Hypothalamus (tissue), 51 donors: ENCODE measurements at places on chromosomes 6 and 20.

DNA sequence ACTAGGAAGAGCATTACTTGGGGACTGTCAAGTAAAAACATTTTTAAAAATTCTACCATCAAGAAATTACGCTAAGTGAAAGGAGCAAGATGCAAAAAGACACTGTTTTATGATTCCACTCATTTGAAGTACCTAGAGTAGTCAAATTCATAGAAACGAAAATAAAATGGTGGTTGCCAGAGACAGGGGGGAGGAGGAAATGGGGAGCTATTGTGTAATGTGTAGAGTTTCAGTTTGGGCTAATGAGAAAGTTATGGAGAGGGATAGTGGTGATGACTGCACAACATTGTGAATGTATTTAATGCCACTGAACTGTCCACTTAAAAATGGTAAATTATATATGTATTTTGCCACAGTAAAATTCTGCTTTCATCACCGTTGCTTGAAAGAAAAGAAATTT is 83.8 kb downstream of the UST start:
- no peak for DNase-seq

- peak; percentile 15 for DNase-seq
Measured at GRCh38 chr20:64083378-64083803, 807 bp downstream of the LKAAEAR1 start.

DNA sequence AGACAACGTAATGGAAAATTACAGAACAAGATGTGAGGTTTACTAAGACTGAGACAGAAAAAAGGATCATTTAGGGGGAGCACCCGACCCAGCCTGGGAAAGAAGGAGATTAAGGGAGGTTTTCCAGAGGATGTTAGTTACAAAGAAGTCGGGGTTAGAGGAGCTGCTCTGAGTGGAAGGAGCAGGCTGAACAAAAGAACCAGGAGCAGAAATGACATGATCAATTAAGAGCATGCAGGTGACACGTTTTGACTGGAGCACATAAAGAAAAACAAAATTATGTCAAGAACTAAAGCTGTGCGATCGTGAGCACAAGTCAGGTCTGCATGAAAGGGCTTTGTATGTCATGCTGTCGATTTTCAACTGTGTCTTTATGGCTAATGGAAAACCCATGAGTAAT is 417.3 kb upstream of the MARCKS start:
- DNase-seq, result no peak

DNA sequence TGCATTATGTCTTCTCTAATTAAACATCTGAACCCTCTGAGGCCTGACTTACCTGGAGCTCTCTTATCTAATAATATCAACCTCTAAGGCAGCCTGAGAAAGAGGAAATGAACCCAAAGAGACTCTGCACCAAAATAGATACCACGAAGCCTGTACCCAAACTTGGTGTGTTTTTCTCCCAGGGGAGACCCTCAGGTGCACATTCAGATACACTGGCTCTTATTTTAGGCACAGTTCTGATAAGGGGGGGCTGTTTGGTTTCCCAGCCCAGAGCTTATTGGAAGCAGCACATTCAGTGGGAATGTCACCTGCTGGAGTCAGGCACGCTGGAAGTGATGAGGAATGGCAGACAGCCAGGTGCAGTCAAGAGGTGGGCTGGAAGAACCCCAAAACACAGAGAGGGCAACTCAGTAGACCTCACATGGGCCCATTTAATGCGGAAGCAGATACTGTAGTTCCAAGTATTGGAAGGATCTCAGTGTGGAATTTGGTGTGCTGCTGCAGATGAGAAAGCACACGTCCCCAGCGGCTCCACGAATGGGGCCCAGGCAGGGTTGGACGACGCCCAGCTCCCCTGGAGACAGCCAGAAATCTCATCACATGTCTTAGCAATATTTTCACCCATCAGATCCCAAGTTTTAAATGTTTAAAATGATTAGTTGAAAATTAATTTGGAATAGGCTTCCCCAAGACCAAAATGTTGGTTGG is 9.7 kb upstream of the CCR6 start:
- no peak for DNase-seq

DNA sequence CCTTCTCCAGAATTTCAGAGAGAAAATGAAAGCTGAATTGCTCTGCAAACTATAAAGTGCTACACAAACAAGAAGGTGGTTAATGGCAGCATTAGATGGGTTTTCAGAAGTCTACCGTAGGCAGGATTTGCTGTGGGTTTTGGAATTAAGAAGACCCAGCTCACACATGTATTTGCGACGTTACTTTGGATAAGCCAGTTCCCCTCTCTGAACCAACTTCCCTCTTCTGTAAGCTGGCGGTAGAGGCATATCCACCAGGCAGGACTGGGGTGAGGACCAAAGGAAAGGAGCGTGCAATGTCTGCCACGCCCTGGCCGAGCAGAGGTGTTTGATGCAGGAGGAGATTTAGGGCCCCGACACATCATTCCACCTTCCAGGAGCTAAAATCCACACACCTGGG is 6.9 kb downstream of the RSPO4 start:
- no peak for DNase-seq

- no peak for DNase-seq
Measured at GRCh38 chr6:48184648-48185047, 73.7 kb upstream of the PTCHD4 start.

DNA sequence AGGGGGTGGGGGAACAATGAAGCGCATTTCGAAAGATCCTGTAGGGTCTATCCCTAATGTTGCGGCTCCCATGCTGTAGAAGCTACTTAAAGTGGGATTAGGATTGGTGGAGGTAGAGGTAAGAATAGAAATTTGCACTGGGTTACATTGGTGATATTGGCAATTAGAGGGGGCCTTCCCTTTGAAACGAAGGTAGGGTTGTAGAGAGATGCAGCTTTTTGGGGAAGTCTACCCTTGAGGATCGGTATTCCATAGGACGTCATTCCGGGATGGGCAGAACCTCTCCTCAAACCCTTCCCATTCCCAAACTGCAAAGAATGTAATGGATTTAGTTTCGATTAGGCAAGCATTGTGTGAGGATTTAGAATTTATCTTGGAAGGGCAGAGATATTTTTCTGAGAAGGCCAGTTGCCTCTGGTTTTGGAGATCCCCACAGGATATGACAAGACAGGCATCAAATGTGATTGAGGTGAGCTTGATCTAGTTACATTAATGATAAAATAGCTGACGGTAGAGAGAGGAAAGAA is 5.4 kb upstream of the ZNFX1 start:
- no peak for DNase-seq

DNA sequence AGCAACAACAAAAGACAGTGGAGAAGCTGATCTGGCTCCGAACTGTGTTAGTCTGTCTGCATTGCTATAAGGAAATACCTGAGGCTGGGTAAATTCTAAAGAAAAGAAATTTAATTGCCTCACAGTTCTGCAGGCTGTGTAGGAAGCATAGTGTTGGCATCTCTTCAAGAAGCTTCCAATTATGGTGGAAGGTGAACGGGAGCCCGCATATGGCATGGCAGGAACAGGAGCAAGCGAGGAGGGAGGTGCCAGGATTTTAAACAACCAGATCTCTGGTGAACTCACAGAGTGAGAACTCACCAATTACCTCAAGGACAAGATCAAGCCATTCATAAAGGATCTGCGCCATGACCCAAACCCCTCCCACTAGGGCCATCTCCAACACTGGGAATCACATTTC is 293.5 kb downstream of the SMOC2 start:
- DNase-seq, result no peak

DNA sequence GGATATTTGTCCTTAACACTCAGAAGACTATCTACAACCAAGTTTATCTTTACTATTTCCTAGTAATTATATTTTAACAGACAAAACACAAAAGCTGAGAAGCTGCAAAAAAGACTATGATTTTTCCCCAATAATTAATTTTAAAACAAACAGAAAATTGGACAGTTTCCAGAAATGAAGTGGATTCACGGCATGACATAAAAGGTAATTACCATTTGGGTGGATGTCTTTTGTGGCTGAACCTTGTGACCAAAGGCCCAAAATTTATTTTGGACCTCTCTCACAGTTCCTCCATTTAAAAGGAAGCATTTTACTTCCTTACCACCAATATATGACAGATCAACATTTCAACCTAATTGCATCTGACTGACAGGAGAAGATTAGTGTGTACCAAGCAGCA is 90.2 kb downstream of the GMDS start:
- no peak for DNase-seq

DNA sequence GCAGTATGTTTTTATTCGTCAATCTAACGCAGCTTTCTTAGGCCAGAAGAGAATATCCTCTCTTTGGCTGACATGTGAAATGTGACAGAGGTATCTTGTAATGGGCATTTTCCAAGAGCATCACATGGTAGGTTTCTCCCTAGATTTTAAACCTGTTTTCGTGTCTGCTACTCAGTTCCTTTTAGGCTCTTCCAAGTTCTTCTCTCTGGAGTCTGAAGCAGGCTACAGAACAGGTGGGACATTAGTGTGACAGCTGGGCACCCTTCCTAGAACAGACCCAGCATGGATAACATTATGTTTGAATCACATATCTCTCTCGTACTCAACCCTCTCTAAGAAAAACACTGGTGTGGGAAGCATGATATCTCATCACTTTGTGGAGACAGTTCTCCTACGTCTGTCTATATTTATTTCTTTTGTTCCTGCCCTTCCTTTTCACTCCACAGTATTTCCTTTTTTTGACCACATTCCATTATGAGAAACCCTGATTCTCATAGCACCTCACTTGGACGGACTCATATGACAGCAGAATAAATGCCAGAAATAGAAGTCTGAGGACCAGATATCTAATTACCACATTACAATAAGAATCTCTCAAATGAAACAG is 263.4 kb downstream of the NKAIN2 start:
- no peak for DNase-seq
